ENCODE measurements at places on chromosomes 5 and 9.

GRCh38 chr5:41921166-41921565, 3.9 kb upstream of the FBXO4 start:
- DNase-seq = no peak

- DNase-seq = no peak
These were observed 22.7 kb downstream of the TERT start for GRCh38 chr5:1272201-1272600.

DNA sequence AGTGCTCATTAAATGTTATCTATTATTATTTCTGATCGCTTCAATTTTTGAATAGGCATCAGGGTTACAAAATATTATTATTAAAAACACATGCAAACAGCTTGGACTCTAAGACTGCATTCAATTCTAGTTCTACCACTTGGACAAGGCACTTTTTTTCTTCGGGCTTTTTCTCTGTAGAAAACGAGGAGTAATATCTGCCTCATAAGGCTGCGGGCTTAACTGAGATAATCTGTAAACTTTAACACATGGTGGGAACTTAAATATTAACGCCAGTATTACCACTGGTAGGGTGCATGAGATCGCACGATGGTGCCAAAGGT, 511 bp upstream of the SPDL1 start:
- no peak for DNase-seq

DNA sequence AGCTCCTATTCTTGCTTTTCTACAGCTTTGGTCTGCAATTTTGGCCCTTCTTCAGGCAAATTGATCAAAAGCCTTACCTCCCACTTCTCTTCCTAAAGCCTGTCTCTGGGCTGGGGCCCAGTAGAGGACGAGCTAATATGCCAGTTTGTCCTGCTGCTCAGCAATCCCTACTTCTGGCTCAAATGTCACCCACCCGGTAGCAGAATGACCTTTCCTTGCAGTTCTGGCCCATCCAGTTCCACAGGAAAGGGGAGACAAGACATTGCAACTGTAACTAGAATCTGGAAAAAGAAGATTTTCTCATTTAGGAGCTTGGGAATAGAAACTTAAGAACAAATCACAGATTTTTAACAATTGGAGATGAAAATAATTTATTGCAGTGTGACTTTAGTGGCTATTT, 261.5 kb downstream of the RAB3C start:
- DNase-seq = no peak

DNA sequence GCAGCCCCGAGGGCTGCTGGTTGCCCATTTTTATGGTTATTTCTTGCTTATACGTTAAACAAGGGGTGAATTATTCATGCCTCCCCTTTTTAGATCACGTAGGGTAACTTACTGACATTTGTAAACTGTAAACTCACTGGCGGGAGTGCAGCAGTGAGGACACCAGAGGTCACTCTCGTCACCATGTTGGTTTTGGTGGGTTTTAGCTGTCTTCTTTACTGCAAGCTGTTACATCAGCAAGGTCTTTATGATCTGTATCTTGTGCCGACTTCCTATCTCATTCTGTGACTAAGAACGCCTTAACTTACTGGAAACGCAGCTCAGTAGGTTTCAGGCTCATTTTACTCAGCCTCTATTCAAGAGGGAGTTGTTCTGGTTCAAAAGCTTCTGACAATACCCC, 155.0 kb upstream of the PRDM9 start:
- no peak for DNase-seq
